Activated naive CD8-positive, alpha-beta T cell treated with anti-CD3 and anti-CD28 coated beads, Interleukin-2, amount 10 ng/mL, durations not matched to agents 7 days and 5 days (primary cell): ENCODE measurements at places on chromosomes 2 and 18. TPM values are rescaled to one million over a fixed set of nuclear protein-coding genes. Genes with fewer than 3 reads are reported as not detected.
A peak's percentile ranks its signal among the peaks of the same experiment; 100 is the strongest.

DNA sequence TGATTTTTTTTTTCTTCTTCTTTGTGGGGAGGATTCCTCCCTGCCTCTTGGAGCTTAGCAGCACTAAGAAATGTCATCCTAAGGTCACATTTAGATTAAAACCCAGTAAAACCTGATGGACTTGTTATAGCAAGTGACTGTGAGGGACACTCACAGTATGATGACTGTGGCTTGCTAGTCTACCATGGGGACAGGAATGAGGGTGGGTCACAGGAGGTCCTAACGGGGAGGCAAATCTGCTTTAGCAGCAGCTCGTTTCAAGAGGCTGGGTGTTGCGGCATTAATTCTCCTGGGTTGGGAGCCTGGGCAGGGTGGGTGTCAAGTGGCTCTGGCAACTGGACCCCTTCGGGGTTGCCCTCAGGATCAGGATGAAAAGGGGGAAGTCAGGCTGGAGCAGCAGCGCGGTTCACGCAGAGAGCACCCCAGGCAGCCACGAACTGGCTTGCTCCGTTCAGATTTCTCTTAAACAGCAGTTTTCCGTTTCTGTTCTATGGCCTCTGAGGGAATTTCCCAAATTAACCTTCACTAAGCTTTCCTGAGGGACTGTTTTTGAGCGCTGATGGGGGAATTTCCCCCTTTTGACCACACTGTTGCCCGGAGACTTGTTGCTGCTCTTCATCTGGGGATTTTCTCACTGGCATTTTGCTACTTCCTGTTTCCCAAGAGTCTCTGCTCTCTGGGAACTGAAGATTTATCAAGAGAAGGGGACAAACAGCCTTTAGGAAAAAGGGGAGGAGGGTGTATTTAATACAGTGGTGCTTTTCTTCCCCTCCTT is 59.8 kb upstream of the PELI1 start:
- no peaks in the 10 kb centered on the region for H3K27me3 ChIP-seq
- H3K36me3 ChIP-seq, result peaks cover 8% of the 10 kb centered on the region
- H3K4me1 ChIP-seq, result peaks cover 48% of the 10 kb centered on the region
- peak overlapping the region; percentile 70 for H3K4me3 ChIP-seq
- DNase-seq, result peak; percentile 34

DNA sequence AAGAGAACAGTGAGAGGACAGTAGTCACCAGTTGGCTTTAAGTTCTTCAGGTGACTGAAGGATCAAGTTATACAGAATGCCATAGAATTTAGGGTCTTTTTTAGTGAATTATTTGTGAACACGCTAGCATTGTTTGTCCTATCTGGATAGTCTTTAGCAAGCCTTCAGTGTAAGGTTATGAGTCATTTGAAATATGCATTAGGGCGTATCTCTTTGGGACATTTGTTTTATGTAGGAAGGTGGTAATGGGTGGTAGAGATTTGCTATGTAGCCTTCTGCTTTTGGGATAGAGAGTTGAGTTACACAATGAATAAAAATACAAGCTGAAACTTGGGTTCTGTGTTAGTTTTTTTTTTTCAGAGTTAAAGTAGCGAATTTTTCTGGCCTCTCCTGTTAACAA is 13.0 kb downstream of the ACTR2 start:
- peaks cover 10% of the 10 kb centered on the region for H3K36me3 ChIP-seq
- no peak overlapping the region for H3K27ac ChIP-seq
- DNase-seq, result no peak

- peak overlapping the region; percentile 86 for H3K4me3 ChIP-seq
- H3K27ac ChIP-seq, result peak overlapping the region; percentile 89
- H3K27me3 ChIP-seq, result no peaks in the 10 kb centered on the region
- peaks cover 70% of the 10 kb centered on the region for H3K4me1 ChIP-seq
- no peak for DNase-seq
Observed at GRCh38 chr2:202669841-202670240, 35.1 kb downstream of the FAM117B start.

- no peak overlapping the region for H3K4me3 ChIP-seq
- no peaks in the 10 kb centered on the region for H3K4me1 ChIP-seq
- peaks cover 28% of the 10 kb centered on the region for H3K27me3 ChIP-seq
- DNase-seq, result no peak
- H3K27ac ChIP-seq, result no peak overlapping the region
Observed at GRCh38 chr2:170201734-170202393, 23.9 kb downstream of the MYO3B start.

- H3K4me3 ChIP-seq, result no peak overlapping the region
- no peaks in the 10 kb centered on the region for H3K4me1 ChIP-seq
- no peak overlapping the region for H3K27ac ChIP-seq
- H3K27me3 ChIP-seq, result peaks cover 13% of the 10 kb centered on the region
Observed at GRCh38 chr18:74530584-74530862, 3.8 kb upstream of the CNDP1 start.

- peaks cover 14% of the 10 kb centered on the region for H3K4me1 ChIP-seq
- peaks cover 80% of the 10 kb centered on the region for H3K36me3 ChIP-seq
- no peak overlapping the region for H3K27ac ChIP-seq
- H3K4me3 ChIP-seq, result no peak overlapping the region
- DNase-seq, result no peak
- H3K27me3 ChIP-seq, result no peaks in the 10 kb centered on the region
Observed at GRCh38 chr2:224875841-224876240, 159.7 kb upstream of the CCDC195 start.

GRCh38 chr2:234623521-234623991 is 126.7 kb upstream of the ARL4C start:
- no peak for DNase-seq
- H3K27ac ChIP-seq, result no peak overlapping the region
- peaks cover 20% of the 10 kb centered on the region for H3K27me3 ChIP-seq
- no peaks in the 10 kb centered on the region for H3K36me3 ChIP-seq
- H3K4me3 ChIP-seq, result no peak overlapping the region

GRCh38 chr2:2028041-2028440 is 283.7 kb upstream of the PXDN start:
- peaks cover 6% of the 10 kb centered on the region for H3K27me3 ChIP-seq
- no peaks in the 10 kb centered on the region for H3K4me1 ChIP-seq
- H3K27ac ChIP-seq, result no peak overlapping the region
- H3K36me3 ChIP-seq, result no peaks in the 10 kb centered on the region
- DNase-seq, result no peak

The MFSD2B gene
- total RNA-seq, result not detected

The DSEL gene
- 0.47 TPM for total RNA-seq

DNA sequence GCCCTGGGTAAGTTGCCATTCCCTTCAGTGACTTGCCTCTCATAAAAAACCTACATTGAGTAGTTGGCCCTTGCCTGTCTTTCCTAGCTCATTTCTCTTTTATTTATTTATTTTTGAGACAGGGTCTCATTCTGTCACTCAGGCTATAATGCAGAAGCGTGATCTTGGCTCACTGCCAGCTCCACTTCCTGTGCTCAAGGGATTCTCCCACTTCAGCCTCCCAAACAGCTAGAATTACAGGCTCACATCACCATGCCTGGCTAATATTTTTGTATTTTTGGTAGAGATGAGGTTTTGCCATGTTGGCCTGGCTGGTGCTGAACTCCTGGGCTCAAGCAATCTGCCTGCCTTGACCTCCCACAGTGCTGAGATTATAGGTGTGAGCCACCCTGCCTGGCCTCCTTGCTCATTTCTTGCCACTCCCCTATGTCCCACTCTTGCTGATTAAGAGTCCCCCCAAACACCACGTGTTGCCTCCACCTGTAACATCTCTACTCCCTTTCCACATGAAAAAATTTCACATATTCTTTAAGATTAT is 12.6 kb downstream of the EVA1A start:
- no peaks in the 10 kb centered on the region for H3K36me3 ChIP-seq
- no peak overlapping the region for H3K27ac ChIP-seq
- H3K4me1 ChIP-seq, result no peaks in the 10 kb centered on the region
- H3K4me3 ChIP-seq, result no peak overlapping the region
- peaks cover 10% of the 10 kb centered on the region for H3K27me3 ChIP-seq
- DNase-seq, result no peak

DNA sequence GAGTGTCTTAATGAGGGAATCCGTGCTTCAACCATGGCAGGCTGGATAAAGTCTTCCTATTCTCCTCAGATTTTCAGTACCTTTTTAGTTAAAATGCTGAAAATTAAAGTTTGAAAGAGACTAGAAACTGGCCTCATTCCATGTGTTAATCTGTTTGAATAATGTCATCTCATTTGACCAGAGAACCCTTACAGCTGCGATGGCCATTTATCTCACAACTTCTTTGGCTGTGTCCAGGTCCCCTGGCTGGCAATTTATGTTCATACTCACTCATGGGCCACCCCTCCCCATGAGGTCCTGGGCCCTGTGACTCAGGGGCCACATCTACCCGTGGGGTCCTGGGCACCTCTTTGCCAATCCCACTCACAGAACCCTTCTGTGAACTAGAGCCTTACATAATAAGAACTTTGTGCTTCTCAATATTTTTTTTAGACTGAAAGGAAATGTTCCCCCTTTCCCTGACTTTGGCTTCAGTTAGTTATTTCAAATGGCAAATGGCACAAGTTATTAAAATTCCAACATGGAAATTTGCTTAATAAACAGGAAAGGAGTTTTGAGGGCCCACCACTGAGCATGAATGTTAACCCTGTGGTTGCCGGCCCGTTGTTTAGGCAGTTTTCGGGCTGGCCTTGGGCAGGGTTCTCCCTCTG is 134.6 kb downstream of the UXS1 start:
- peaks cover 8% of the 10 kb centered on the region for H3K36me3 ChIP-seq
- no peak for DNase-seq
- H3K4me3 ChIP-seq, result peak overlapping the region; percentile 62
- peak overlapping the region; percentile 84 for H3K27ac ChIP-seq
- peaks cover 48% of the 10 kb centered on the region for H3K4me1 ChIP-seq
- no peaks in the 10 kb centered on the region for H3K27me3 ChIP-seq

DNA sequence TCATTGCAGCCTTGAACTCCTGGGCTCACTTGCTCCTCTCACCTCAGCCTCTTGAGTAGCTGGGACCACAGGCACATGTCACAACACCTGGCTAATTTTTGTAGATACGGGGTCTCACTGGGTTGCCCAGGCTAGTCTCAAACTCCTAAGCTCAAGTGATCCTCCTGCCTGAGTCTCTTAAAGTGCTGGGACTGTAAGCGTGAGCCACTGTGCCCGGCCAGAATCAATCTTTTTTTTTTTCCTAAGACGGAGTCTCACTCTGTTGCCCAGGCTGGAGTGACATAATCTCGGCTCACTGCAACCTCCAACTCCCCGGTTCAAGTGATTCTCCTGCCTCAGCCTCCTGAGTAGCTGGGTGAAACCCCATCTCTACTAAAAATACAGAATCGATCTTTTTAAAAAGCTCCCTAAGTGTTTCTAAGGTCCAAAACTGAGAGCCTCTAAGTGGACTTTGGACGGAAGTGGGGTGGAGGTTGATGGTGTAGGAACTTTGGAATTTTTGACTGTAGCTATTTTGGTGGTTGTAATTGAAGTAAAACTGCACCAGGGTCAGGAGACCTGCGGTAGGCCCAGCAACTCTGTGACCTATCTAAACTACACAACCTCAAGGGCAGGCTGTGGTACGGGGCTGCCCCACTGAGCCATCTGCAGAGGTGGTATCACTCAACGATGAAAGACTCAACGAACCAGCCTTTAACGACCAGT is 82.9 kb downstream of the POLR1A start:
- no peak overlapping the region for H3K27ac ChIP-seq
- peaks cover 4% of the 10 kb centered on the region for H3K4me1 ChIP-seq
- DNase-seq, result no peak
- H3K36me3 ChIP-seq, result peaks cover 20% of the 10 kb centered on the region
- H3K4me3 ChIP-seq, result no peak overlapping the region
